ENCODE measurements at places on chromosomes 6 and 20.

- no peak for DNase-seq
These were observed 69.0 kb upstream of the CD93 start for GRCh38 chr20:23155141-23155590.

GRCh38 chr6:11586117-11586516 is 48.6 kb downstream of the TMEM170B start:
- DNase-seq, result no peak

GRCh38 chr6:106046854-106047200 is 39.3 kb upstream of the PRDM1 start:
- no peak for DNase-seq

GRCh38 chr6:11769811-11770545 is 8.6 kb downstream of the ADTRP start:
- DNase-seq, result no peak

DNA sequence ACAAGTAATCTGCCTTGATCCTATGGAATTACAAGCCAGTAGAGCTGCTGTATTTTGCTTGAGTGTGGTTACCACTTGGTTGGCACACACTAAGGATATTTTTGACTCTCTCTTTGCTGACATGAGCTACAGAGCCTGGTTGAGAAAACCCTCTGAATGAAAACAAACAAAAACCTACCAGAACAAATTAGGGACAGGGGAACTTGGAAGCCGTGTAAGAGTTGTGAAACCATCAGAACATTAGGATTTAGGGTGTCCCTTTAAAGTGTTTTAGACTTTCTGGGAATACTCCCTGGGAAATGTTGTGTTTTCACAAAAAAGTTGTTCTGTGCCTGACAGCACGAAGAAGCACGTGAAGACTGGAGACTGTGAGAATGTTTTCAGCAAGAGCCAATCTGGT is 20.5 kb upstream of the PDE7B start:
- DNase-seq, result no peak

DNA sequence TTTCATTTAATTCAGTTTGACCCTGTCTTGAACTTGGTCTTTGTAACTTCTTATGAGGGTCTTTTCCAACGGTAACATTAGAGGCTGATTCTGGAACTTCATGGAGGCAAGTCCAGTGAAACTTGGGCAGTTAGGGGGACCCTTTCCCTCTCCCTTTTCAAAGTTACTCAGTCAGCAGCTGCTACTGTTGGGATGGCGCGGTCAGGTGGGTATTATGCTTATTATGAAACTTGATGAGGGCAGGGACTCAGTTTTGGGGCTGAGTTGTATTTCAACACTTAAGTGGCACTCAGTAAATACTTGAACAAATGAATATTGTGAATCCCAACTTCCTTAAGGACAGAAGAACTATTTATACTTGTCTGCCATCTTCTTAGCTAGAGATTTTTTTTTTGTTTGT is 20.8 kb downstream of the TOP1 start:
- no peak for DNase-seq

GRCh38 chr6:42352856-42353564 is 98.7 kb downstream of the TRERF1 start:
- DNase-seq, result no peak

DNA sequence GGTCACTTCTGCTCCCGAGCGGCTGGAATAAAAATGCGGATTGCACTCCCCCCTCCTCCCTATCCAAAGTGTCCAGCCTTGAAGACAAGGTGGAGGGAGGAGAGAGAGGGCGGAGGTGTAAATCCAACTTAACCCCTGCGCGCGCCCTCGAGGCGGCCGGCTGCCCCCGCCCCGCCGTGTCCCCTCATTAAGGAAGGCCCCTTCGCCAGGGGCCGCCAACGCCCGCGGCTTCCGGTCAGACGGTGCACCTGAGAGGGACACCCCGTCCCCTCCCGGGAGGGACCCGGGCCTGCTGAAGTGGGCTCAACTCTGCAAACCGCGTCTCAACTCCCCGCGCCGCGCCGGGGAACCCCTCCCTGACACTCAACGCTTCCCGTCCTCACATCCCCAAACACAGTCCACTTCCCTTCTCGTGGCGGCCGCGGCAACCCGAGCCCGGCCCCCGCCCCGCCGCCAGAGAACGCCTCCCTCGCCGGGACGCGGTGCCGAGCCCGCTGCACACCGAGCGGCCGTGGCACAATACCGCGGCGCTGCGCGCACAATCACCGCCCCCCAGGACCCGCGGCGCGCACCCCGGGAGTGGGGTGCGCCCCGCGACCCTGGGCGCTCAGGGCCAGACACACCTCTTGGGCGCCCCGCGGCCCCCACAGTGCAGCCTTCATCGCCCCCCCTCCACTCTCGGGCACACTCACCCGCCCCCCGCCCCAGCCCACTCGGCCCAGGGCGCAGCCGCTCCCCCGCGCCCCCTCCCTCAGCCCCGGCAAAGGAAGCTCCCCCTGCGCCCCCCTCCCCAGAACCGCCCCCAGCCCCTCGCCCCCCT is 102.5 kb downstream of the NOL4L start:
- DNase-seq, result no peak

- no peak for DNase-seq
These were observed 82.6 kb upstream of the CCDC167 start for GRCh38 chr6:37582306-37582705.

GRCh38 chr6:156337801-156338200 is 439.4 kb upstream of the ARID1B start:
- no peak for DNase-seq

GRCh38 chr20:44805979-44806620 is 4.2 kb downstream of the RIMS4 start:
- DNase-seq, result no peak

DNA sequence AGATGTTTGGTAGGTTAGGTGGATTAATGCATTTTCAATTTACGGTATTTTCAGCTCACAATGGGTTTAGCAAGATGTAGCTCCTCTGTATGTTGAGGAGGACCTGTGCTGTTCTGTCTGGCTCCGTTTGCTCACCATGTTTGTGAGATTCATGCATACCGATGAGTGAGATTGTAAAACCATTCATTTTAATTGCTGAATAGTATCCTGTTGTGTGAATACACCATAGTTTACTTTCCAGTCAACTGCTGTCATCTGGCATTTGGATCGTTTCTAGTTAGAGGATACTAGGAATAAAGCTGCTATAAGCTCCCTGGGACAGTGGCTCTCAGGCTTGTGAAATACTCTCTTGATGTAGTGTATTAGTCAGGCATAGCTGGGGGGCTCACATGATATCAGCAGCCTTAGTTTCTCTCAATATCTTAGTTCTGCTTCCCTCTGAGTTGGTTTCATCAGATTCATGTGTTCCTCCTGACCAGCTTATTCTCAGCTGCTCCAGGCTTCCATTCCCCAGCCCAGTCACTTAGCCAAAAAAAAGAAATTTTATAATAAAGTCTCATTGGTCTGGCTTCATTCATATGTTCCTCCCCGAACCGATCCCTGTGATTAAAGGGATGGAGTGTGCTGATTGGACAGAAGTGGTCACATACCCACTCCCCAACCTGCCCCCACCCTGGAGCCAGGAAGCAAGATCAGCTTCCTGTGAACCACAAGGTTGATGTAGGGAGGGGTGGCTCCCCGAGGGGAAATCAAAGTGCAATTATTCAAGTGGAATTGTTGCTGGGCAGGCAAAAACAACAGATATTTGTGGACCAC is 10.9 kb upstream of the B4GALT5 start:
- DNase-seq, result no peak

- no peak for DNase-seq
These were observed 147.0 kb downstream of the CDH26 start for GRCh38 chr20:60104993-60105803.

- DNase-seq, result no peak
These were observed 1.9 kb downstream of the GRM4 start for GRCh38 chr6:34143884-34144580.

DNA sequence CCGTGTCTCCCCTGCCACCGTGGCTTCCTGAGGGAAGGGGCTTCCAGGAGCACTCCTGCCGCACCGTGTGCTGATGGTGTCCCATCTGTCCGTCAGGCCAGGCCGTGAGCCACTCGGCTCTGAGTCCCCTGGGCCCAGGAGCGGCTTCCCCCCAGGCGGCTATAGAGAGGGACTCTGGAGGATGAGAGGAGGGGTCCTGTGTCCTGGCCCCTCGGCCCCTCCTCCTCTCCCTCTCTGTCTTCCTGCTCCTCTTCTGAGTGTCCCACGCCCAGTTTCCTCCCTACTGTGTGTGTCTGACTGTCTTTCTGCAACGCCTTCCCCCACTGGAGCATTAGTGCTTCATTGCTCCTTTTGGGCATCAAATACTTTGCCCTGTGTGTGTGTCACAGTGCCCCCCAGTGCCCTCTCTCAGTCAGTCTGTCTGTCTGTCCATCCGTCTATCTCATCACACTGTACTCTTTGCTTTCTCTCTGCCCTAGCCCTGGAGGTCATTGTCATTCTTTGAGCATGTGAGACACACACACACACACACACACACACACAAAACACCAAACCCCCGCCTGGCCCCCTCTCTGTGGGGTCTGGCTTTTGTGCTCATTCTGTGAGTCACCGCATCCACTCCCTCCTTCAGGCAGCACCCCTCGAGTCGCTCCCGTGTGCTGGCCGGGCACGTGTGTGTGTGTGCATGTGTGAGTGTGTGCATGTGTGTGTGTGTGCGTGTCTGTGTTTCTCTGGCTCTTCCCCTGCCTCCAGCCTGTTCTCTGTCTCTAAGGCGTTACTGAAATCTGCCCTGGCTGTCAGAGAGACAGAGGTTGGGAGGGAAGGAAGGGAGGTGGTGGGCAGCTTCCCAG is 71.9 kb downstream of the SRC start:
- DNase-seq, result no peak

DNA sequence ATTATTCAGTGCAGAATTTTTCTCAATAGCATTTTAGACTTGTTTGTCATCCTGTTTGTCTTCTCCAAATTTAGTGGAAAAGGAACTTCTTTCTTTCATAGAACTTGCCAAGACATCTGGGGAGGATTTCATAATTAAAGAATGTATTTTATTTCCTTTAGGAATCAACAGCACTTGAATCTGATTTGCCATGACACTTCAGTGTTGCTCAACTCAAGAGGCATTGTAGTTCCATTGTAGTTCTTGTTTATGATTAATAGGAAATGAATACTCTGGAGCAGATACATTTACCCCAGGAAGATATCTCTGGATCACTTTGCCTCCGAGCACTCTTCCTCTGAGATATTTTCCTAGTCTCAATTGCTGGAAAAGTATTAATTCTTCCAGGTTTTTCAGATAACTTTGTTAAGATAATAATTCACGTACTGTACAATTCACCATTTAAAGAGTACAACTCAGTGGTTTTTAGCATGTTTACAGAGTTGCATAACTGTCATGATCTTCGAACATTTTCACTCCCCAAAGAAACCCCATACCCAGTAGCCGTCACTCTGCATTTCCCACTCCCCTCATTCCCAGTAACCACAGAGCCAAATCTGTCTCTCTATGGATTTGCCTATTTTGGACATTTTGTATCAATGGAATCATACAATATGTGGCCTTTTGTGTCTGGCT is 29.7 kb downstream of the AKAP12 start:
- no peak for DNase-seq

GRCh38 chr6:166422201-166422940 is 39.6 kb upstream of the MPC1 start:
- no peak for DNase-seq

- no peak for DNase-seq
These were observed 30.3 kb upstream of the MAPK13 start for GRCh38 chr6:36099869-36100483.

DNA sequence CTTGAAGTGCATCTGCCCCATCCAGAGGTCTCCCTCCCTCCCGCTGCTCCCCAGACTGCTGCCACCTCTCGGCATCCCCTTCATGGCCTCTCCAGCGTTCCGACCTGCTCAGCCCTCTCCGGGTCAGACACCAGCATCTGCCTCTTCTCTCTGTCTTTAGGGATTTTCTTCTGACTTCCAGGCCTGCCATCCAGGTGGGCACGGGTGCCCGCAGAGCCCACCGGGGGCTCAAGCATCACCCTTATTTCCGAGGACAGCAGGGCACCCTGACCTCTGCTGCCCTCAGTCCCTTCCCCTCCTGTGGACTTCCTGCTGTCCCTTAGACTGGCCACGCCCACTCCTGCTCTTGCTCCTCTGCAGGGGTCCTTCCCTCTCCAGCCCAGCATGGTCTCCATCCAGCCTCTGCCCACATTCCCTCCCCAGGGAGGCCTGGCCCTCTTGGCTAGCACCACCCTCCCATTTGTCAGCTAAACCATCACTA is 3.3 kb downstream of the NPEPL1 start:
- DNase-seq, result no peak

DNA sequence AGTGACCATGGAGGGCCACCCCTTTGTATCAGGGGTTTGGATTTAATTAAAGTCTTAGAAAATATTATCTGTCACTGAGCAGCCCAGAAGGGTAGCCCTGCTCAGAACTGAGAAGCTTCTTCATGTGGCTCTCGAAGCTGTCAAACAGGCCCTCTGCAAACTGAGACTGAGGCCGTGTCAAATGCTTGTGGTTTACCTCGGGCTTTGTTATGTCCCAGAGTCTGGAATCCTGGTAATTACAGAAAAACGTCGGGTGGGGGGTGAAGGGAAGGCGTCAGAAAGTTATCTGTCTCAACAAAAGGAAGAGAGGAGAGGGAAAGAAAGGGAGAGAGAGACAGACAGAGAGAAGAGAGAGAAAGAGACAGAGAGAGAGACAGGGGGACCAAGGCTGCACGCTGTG is 200.8 kb downstream of the BMP7 start:
- DNase-seq, result no peak

GRCh38 chr6:11263291-11263775 is 30.9 kb upstream of the NEDD9 start:
- no peak for DNase-seq

DNA sequence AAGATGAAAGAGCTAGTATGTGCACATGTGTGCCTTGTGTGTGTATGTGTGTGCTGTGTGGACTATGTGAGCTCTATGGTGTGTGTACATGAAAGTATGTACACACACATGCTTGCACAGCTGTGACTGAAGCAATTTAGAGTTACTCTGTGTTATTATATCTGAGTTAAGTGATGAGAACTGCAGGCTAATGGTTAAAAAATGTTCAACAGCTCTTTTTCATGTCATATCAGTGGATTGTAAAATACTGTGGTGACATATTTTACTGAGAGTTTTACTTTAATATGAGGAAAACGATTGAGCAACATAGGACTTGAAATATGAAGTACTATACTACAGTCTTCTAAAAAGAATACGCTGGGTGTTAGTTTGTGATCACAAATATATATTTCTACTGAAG is 195.7 kb upstream of the KCNK16 start:
- no peak for DNase-seq

GRCh38 chr6:44771647-44772415 is 384.3 kb downstream of the CDC5L start:
- DNase-seq, result no peak

GRCh38 chr6:166952567-166953486 is 3.5 kb downstream of the RNASET2 start:
- DNase-seq, result no peak

- DNase-seq, result no peak
These were observed 38.6 kb downstream of the PDYN start for GRCh38 chr20:1955217-1955616.

DNA sequence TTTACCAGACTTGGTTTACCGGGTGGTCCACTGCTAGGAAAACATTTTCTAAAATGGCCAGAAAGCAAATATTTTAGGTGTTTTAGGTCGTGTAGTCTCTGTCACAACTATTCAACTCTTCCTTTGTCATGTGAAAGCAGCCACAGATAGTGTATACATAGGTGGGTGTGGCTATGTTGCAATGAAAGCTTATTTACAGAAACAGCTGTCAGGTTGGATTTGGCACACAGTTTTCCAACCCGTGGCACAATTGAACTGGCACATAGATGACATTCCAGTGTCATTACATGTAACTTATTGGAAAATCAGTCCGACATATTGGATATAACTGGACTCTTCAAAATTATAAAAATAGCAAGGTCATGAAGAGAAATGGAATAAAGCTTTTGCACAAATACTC is 68.9 kb upstream of the KCNQ5 start:
- DNase-seq, result no peak
